CD8-positive, alpha-beta T cell (primary cell): ENCODE measurements at places on chromosomes 2 and 18. TPM values are rescaled to one million over a fixed set of nuclear protein-coding genes. Genes with fewer than 3 reads are reported as not detected.
A peak's percentile ranks its signal among the peaks of the same experiment; 100 is the strongest.

DNA sequence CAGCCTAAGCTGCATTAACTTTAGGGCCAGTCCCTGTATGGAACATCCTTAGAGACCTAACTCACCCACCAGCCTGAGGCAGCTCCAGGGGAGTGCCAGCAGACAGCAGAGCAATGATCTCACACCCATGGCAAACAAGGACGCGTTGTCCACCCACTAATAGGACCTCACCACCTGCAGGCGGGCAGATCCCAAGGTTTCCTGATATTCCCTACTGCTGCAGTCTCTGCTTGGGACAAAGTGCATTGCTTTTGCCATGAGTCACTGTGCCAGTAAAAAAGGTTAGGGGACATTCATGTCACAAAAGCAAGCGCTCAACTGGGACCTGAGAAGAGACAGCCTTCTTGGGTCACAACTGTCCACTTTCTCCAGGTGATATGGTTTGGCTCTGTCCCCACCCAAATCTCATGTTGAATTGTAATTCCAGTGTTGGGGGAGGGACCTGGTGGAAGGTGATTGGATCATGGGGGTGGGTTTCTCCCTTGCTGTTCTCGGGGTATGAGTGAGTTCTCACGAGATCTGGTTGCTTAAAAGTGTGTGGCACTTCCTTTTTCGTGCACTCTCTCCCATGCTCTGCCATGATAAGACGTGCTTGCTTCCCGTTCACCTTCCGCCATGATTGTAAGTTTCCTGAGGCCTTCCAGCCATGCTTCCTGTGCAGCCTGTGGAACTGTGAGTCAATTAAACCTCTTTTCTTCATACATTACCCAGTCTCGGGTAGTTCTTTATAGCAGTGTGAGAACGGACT is 160.2 kb downstream of the MIB1 start:
- no peak for DNase-seq

DNA sequence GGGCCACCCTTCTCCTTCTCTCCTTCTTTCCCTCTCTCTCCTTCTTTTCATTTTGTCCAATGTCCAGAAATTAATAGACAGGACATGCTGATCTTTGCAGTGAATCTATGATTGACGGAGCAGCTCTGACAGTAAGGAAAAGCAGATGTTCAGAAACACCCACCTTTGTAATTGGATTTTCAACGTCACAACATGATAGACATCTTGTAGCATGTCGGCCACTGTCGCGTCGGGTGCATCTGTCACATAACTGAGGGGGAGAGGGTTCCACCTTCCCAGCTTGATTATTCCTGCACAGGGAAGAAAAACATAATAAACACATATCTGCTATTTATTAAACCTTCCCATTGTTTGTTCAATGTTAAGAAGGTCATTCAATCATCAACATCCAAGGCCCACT is 76.2 kb downstream of the SATB2 start:
- DNase-seq = no peak

- DNase-seq = peak; percentile 65
Observed at GRCh38 chr2:42810971-42811811, 18.8 kb upstream of the HAAO start.

GRCh38 chr2:157364257-157364974 is 38.8 kb upstream of the ERMN start:
- no peak for DNase-seq

The OSR1 gene
- not detected for total RNA-seq

DNA sequence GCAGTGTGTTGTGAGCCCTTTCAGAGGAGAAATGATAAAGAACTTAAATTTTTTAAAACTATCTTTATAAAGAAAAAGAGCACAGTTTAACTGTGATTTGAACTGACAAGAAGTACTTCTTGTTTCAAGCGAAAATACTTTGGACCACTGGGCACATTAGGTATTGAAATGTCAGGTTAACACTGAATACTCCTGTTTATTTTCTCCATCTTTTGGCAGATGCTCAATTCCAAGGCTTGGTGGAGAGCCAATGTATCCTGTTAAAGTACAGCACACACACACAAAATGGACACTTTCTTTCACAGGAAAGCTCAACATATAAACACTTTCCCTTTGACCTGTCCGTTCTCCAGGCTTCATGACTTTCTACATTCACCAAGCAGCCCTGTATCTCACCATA is 32.6 kb upstream of the SP3 start:
- DNase-seq = no peak

DNA sequence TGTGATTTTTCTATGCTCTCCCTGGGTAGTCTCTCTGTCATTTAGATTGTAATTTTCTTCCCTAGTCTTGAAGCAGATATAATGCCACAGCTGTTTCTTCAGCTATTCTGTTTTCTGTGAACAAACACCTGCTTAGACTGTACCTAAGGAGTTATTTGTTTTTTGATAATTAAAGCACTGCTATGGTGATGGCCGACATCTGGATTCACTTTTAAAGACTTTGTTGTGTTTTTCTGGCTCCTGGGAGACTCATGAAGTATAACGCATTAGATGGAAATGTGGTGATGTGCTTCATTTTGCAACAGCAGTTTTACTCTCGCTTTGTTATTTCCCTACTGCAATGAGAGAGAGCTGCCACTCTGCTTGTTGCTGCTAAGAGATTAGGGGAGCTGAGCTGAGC is 15.7 kb upstream of the C2orf69 start:
- DNase-seq = no peak

The RFTN2 gene
- total RNA-seq = not detected

DNA sequence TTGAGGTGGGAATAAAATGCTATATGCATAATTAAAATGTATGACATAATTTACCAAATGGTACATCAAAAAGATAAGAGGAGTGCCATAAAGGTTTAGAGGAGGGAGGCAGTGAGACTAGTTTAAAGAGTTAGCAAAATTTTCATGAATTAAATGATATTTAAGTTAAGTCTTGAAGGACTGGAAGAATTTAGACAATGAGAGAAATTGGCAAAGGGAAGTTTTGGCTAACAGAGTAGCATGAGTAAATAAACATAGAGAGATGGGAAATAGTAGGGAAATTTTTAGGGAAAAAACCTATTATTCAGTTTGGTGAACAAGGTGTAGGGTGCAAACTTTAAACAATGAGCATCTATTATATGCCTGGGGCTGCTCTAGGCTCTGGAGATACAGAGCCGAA is 68.8 kb downstream of the CAVIN2 start:
- no peak for DNase-seq

GRCh38 chr18:2459886-2460285 is 111.4 kb downstream of the METTL4 start:
- no peak for DNase-seq

The SP140 gene
- total RNA-seq = 48.6 TPM

GRCh38 chr2:219213486-219214071 is 5.2 kb downstream of the ABCB6 start:
- no peak for DNase-seq

GRCh38 chr18:27942706-27943105 is 234.2 kb downstream of the CDH2 start:
- no peak for DNase-seq

- DNase-seq = no peak
Observed at GRCh38 chr2:181106229-181106628, 125.8 kb downstream of the UBE2E3 start.

DNA sequence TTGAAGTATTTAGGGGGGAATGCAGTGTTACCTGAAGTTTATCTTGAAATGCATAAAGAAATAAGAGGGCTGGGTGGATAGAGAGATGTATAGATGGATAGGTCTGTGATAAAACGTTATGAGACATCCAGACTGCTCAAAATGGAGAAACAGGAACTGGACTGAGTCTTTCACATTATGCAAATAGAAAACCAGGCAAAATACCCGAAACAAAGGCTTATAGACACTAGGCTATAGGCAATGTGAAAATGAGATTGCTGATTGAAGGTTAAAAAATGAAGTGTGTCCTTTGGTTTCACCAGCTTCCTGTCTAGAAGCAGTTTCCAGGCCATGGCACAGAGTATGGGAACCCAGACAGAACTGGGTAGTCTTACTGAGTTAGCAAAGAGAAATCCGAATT is 24.9 kb upstream of the SLC3A1 start:
- DNase-seq = no peak

- no peak for DNase-seq
Observed at GRCh38 chr18:573385-573784, 6.8 kb upstream of the CETN1 start.

GRCh38 chr18:34821669-34822210 is 111.6 kb downstream of the DTNA start:
- DNase-seq = no peak

- no peak for DNase-seq
Observed at GRCh38 chr2:6309415-6310255, 556.1 kb downstream of the CMPK2 start.

The RAB17 gene
- total RNA-seq = not detected

The COMMD1 gene
- total RNA-seq = 11.2 TPM

GRCh38 chr18:49869354-49869753 is 56.0 kb upstream of the ACAA2 start:
- DNase-seq = no peak

- no peak for DNase-seq
Observed at GRCh38 chr18:58640428-58640805, 11.5 kb upstream of the ALPK2 start.

The CCBE1 gene
- total RNA-seq = not detected

- DNase-seq = no peak
Observed at GRCh38 chr18:30929718-30930117, 112.8 kb downstream of the DSC3 start.

DNA sequence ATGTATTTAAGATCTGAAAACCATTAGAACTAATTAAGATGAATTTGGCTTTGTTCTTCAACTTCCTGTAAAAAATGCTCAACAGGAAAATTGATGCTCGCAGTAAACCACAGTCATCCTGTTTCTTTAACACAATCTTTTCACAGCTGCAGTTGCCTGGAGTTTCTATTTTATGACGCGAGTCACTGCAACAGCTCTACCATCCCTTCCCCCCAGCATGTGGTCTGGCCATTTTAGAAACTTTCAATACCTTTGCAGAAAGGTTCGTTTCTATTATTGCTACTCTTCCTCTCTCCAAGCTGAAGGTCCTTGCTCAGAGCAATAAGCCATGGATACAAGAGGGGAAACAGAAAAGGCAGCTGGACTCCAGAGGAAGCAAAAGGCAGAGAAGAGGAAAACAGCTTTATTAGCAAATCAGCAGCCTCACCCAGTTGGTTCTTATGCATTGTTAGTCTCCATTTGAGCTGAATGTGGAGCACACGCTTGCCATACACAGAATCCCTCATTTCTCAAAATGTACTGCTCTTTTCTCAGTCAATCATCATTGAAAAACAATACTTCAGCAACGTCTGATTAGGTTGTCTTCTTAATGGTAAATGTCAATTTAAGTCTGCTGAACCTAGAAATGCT is 3.9 kb downstream of the WIPF1 start:
- DNase-seq = peak; percentile 34

The CNRIP1 gene
- not detected for total RNA-seq

GRCh38 chr2:16755442-16755841 is 89.8 kb upstream of the CYRIA start:
- DNase-seq = no peak

- DNase-seq = no peak
Observed at GRCh38 chr2:228253752-228254151, 72.3 kb upstream of the SPHKAP start.

GRCh38 chr18:65988386-65988785 is 237.6 kb downstream of the CDH7 start:
- DNase-seq = no peak

DNA sequence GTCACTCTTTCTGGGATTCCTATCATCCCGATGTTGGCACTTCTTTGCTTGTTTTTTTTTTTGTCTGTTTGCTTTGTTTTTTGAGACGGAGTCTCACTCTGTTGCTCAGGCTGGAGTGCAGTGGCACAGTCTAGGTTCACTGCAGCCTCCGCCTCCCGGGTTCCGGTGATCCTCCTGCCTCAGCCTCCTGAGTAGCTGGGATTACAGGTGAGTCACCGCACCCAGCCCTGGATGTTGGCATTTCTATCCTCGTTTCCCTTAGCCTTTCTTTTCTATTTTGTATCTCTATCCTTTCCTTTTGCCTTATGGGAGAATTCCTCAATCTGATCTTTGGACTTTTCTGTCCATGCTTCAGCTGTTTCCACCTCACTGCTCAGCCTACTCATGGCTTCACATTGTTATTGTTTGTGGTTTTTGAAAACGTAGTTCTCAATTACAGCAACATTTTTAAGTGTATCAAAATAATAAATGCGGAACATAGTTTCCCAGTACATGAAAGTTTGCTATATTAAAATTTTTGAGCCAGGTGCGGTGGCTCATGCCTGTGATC is 62.1 kb upstream of the ZNF516 start:
- no peak for DNase-seq

DNA sequence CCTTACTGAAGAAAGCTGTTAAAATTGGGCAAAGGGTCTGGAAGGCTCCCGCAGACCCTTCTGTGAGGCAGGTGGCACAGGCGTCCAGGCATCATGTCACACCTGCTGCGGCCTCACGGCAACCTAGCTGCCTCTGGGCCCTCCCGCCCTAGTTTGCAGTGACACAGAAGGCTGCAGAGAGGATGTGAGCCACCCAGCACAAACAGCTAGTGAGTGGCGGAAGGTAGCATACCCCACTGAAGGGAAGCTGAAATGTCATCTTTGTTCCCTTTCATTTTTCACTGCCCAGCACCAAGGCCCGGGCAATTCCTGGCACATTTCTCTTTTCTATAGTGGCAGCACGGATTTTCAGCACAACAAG is 53.8 kb downstream of the TRAPPC12 start:
- DNase-seq = no peak

The RAX gene
- not detected for total RNA-seq

The ABCG8 gene
- not detected for total RNA-seq

DNA sequence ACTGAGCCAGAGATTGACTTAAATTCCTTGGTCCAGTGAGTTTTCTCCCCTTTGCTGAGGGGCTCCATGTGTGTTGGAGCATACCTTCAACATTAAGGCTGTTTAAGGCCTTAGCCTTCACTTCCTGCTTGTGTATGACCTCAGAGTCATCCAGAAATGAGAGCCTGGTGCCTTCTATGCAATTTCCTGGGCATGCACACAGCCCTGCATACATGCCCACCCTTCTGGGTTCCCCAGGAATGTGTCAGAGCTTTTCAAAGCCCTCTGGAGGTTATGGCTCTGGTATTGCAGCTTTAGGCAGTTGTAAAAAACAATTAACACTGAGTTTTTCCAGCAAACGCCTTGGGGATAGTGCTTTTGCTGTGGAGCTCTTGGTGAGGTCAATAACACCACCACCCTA is 16.7 kb downstream of the IL1R1 start:
- no peak for DNase-seq

- no peak for DNase-seq
Observed at GRCh38 chr2:224968051-224968450, 74.2 kb downstream of the DOCK10 start.

GRCh38 chr2:146853741-146854444 is 990.9 kb upstream of the ACVR2A start:
- no peak for DNase-seq

DNA sequence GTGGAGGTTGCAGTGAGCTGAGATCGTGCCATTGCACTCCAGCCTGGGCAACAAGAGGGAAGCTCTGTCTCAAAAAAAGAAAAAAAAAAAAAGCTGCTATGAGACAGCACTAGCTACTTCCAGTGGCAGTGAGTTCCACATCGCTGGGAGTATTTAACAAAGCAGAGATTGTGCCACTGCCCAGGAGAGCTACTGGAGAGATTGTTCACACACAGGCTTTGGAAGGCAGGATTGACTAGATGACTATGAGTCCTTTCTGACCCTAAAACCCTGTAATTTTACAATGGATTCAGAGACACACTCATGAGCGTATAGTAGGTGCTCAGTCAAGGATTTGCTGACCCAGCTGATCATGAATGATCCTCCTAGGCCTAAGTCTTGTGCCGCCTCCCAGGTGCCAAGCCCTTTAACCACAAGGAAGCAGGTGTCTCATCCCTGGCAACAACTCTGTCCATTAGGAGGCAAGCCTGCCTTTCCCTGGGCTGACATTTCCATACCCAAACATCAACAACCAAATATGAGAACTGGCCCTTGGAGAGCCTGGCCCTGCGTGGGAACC is 45.0 kb upstream of the ODC1 start:
- no peak for DNase-seq

- DNase-seq = no peak
Observed at GRCh38 chr2:14292964-14293363, 339.6 kb upstream of the LRATD1 start.
